ENCODE measurements at places on chromosomes 16 and 17.

DNA sequence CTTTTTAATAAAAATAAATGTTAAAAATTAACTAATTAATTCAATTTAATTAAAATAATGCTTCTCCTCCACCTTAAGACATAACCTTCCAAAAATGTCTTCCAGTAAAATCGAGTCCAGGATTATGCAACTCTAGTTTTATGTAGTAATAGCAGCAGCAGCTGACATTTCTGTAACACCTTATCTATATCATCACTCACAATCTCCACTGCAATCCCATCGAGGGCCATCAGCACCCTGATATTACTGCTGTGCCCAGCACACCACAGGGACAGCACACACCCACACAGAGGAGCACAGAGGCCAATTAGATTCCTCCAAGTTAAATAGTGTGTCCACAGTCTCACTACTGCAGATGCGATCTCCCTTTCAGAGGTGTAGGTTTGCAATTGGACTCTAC lies 2.9 kb downstream of the RPH3AL start:
- no peak for DNase-seq

GRCh38 chr17:4249452-4250029 lies 14.2 kb downstream of the ANKFY1 start:
- DNase-seq, result peak; percentile 21

- DNase-seq, result no peak
Observed at GRCh38 chr17:41642252-41643156, 18.1 kb upstream of the KRT17 start.

DNA sequence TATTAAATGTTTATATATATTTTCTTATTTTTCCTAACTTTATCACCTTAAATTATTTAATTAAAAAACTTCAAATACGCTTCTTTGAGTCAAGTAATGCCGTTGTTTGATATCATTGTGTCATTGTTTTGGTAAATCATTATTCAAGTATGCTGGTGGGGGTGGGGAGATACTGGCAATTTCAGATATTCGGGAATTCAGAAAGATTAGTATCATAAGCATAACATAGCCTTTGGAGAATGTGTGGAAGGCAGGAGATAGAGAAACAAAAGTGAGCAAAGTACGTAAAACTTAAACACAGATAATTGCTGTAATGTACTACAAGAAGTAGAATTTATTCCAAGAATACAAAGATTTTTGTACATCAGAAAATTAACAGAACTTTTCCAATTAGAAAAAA lies 49.8 kb downstream of the TANC2 start:
- no peak for DNase-seq

DNA sequence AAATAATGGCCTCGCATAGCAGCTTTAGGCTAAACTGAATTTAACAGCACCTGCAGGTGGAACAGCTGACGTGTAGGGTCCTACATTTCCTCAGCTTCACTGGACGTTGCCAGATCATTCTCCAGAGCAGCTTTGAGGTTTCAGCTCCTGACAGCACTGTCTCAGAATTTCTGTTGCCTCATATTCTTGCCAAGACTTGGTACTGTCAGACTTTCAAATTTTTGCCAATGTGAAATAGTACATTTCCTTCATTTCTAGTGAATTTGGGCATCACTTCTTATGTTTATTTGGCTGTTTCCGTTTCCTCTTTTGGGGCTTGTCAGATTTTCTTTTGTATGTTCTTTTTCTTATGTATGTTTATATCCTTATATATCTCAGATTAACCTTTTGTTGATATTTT lies 48.7 kb downstream of the MRTFB start:
- DNase-seq, result no peak

DNA sequence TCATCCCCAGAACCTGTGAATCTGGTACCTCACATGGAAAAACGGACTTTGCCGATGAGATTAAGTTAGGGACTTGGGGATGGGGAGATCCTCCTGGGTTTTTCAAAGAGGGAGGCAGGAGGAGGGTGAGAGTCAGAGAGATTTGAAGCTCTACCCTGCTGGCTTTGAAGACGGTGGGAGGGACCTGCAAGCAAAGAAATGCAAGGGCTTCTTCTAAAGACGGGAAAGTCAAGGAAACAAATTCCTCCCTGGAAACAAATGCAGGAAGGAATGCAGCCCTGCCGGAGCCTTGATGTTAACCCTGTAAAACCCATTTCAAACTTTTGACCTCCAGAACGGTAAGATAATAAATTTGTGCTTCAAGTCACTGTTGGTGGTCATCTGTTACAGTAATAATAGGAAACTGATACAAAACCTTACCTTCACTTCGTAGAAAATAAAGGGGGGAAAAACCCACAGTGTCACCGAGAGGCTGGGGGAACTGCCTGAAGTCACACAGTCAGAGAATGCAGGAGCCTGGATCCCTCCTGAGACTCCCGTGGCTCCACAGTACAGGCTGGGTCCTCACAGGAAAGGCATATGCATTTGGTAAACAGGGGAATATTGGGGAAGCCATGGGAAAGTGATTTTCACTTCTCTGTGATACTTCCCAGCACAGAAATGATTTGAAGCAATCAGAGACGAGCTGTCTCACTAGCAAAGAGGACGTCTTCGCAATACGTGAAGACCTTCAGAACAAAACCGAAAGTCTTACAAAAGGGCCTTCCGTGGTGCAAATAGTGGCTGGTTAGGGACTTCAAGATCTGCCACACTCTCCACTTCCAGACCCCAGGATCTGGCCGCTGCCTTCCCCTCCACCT lies 58.9 kb upstream of the CLEC3A start:
- DNase-seq, result no peak

- no peak for DNase-seq
Observed at GRCh38 chr17:601926-602303, 112.7 kb downstream of the VPS53 start.

- no peak for DNase-seq
Observed at GRCh38 chr17:2687074-2687418, 24.5 kb downstream of the CLUH start.

- no peak for DNase-seq
Observed at GRCh38 chr17:39325528-39326240, 75.7 kb downstream of the FBXL20 start.

DNA sequence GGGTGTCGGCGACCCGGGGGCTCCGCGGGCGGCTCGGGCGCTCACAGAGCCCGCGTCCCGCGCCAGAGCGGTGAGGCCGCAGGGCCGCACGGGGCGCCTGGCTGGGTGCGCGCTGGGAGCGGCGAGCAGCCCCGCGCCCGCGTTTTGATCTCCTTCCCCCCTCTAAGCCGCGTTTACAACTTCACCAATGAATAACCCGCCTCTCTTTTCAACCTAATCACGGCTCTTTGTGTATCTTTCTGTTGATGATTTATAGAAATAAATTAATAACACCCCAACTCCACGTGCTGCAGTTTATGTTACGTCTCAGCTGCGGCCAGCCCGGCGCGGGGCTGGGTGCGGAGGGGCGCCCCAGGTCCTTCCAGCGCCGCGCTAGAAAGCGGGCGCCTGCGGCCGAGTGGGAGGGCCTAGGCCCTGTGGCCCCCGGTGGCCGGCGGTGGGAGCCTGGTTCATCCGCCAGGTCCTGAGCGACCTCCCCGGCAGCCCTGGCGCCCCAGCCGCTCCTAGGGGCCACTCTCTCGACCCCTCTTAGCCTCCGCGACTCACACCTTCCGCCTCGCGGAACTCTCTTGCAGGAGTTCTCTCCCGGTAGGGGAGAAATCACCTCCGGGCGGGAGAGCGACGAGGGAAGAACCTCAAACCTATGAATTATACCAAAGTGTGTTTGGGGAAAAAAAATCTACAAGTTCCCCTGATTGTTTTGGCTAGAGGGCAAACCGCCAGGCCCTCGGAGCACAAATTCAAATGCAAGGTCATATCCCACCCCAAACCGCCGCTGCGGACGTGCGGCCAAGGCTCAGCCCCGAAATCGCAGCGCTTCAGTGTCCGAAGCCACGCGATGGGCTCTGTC lies 1.9 kb downstream of the HNF1B start:
- no peak for DNase-seq

- no peak for DNase-seq
Observed at GRCh38 chr16:89352091-89352681, 134.7 kb downstream of the ZNF778 start.

- DNase-seq, result peak; percentile 7
Observed at GRCh38 chr16:47461598-47462266, 601 bp downstream of the PHKB start.

DNA sequence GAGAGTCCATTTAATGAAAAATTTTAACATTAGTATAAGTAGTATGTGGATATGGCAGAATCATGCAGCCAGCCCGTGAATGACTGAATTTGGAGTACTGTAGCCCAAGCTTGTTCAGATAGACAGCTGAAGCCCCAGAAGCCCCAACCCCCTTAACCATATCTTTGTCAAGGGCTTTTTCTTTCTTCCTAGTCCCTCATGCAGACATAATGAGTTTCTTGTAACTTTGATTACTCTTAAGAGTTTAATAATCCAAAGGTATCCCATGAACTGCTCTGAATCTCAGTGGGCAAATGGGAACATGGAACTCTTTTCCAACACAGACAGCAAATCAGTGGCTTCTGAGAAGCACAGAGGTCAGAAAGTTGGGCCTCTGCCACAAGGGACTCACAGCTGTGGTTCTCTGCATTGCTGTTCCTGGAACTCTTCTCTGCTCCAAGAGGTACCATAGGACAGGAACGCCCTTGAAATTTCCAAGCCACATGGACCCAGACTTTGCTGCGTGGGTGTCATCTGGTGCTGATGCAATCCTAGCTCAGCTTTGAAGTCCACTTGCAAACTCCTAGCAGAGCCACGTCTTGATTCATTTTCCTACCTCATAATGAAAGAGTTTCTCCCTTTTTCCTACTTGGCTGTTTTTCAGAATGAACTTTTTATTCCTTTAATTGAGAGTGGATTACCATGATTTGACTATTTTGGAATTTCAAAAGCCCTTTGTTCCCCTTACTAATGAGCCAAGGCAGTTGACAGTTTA lies 18.1 kb downstream of the LYRM1 start:
- DNase-seq, result no peak

DNA sequence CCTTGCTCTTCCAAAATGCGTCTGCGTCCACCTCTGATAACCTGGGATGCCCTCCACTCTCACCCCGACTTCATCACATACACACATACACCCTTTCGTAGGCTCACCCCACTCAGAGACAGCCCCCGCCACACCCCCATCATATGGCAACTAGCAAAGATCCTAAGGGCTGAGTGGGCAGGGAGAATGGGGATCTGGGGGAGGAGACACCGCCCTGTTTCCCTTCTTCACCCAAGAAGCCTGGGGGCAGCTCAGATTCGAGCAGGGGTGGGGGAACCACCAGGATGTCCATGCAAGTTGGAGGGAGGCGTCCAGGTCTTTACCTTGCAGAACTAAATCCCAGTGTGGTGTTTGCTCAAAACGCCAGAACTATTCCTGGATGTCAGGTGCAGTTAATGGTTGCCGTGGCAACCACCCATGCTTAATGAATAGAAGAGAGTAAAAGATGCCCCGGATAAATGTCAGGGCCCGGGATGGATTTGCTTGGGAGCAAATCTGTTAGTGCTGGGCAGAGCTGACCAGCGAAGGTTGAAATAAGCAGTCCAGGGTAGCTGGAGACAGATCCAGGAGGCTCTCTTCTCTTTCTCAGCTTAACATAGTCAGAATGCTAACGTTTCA lies 72.8 kb downstream of the CACNG3 start:
- no peak for DNase-seq

- DNase-seq, result no peak
Observed at GRCh38 chr16:78189121-78189520, 89.7 kb downstream of the WWOX start.

DNA sequence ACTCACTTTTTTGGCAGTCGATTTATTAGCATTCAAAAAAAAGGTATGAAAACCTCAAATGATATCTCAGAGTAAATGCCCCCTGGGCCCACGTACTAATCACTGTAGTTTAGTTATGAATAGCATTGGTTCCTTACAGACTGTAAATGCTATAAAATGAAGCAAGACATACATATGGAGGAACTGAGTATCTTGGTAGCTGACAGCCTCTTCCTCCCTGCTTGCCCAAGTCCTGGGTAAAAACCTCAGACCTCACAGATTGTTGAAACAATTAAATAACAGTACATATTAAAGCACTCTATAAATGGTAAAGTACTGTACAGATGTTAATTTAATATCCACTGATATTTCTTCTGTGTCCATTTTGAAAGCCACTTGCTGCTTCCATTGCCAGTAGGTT lies 33.2 kb upstream of the ABCC11 start:
- no peak for DNase-seq

- no peak for DNase-seq
Observed at GRCh38 chr16:83793179-83793578, 14.6 kb upstream of the HSBP1 start.

DNA sequence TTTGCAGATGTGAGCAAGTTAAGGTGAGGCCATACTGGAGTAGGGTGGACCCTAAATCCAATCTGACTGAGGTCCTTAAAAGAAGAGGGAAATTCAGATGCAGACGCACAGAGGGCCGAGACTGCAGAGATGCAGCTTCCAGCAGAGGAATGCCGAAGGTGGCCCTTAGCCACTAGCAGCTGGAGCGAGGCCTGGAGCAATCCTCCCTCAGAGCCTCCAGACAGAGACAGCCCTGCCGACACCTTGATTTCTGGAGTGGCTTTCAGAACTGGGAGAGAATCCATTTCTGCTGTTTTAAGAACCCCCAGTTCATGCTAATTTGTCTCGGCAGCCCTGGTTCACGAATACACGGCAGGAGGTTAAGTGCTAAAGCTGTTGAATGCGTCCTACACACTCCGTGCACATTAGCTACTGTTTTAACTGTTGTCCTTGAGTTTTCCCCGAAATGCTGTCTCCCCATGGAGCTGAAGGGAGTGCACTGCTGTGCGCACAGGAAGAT lies 135.5 kb downstream of the IRF8 start:
- no peak for DNase-seq

GRCh38 chr16:81560979-81561657 lies 116.5 kb downstream of the CMIP start:
- DNase-seq, result no peak

DNA sequence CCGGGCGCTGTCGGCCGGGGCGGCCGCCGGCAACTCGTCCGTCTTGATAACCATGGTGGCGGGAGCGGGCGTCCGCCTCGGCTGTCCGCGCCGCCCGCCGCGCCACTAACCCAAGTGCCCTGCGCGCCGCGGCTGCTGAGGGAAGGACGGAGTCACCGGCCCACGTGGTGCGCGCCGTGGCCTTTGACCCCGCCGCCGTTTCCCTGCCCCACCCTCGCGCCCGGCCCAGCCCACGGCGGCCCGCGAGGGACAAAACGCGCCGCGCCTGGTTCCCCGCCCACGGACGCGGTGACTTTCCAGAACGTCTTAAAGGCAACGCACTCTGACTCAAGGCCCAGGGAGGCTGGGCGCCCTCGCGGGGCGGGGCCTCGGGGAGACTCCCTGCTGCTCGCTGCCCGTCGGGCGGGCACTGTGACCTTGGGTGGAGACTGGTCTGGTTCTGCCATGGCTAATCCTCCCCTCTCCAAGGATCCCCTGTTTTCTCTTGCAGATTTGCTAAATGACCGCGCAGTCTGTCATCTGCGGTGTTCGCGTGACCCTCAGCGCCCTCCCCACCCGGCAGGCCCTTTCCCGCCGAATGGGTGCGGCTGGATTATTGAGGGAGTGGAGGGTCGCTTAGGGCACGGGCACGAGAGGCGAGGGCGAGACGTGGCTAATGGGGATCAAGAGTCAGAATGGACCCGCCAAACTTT lies at the start of gene CLUH:
TSS of gene CLUH (minus strand) at position 157 of the 692 bp plus-strand sequence. CDS start at position 54, 103 bp downstream.
- peak; percentile 80 for DNase-seq

Data from DMS79 (cell line).